ENCODE measurements at places on chromosomes 11 and 22. TPM values are rescaled to one million over a fixed set of nuclear protein-coding genes. Genes with fewer than 3 reads are reported as not detected.

DNA sequence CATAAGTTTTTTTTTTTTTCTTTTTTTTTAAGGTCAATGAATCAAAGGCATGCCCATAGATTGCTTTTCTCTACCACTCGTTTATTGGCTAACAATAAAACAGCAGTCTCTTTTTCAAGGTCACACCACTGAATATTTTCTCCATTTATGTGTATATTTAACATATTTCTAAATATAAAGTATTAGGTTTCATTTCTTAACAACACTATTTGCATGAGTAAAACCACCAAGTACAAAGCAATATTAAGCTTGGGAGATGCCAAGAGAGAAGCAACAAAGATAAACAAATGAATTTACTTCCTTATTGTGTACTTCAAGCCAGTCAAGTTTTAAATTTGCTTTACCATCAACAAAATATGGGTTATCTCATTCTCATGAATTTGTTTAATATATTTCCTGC, 708.9 kb upstream of the CCDC179 start:
- DNase-seq: no peak
- H3K4me3 ChIP-seq: no peak overlapping the region
- peaks cover 10% of the 10 kb centered on the region for H3K4me1 ChIP-seq
- no peak overlapping the region for H3K27ac ChIP-seq
- no peaks in the 10 kb centered on the region for H3K27me3 ChIP-seq

DNA sequence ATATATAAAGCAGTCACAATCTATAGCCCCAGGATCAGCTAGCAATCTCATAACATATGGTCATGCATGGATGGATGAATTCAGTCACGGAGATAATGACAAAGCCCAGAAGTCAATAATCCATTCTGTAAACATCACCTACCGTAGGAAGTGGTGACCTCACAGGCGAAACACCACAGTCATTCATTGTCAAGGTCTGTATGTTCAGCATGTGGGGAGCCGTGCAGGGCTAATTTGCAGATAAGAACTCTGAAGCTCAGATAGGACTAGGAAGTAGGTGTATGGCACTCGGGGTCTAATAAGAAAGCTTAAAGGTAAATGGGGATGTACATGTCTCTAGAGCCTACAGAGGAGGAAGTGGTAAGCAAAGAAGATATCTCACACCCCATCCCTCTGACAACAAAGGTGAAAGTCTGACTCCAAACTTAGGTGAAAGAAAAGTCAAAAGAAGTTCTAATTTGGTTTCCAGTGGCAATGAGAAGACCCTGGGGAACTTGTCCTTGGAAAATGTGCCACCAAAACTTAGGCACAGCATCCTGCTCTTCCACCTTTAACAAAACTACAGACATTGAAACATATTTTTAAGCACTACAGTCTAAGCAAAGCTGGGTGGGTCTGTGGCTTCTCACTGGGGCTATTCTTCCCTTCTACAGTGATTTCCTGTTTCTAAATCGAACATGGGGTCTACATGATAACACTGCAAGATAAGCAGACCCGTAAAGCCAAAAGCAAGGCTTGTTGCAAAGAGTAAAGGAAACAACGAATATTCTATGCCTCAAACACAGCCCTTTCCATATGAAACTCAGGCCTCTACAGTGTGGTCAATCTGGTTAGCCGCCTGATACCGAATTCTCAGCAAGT, 5.2 kb downstream of the CRTAM start:
- H3K4me3 ChIP-seq: no peak overlapping the region
- H3K27me3 ChIP-seq: no peaks in the 10 kb centered on the region
- H3K4me1 ChIP-seq: no peaks in the 10 kb centered on the region
- H3K36me3 ChIP-seq: no peaks in the 10 kb centered on the region

- H3K36me3 ChIP-seq: no peaks in the 10 kb centered on the region
- no peaks in the 10 kb centered on the region for H3K27me3 ChIP-seq
- DNase-seq: peak; percentile 34
- peaks cover 20% of the 10 kb centered on the region for H3K4me1 ChIP-seq
- H3K27ac ChIP-seq: no peak overlapping the region
- H3K4me3 ChIP-seq: no peak overlapping the region
These were observed 163.3 kb upstream of the RASSF10 start for GRCh38 chr11:12845739-12846358.

- no peaks in the 10 kb centered on the region for H3K4me1 ChIP-seq
- DNase-seq: no peak
- no peak overlapping the region for H3K4me3 ChIP-seq
- H3K36me3 ChIP-seq: no peaks in the 10 kb centered on the region
- no peak overlapping the region for H3K27ac ChIP-seq
- no peaks in the 10 kb centered on the region for H3K27me3 ChIP-seq
These were observed 47.1 kb upstream of the CSNK2A3 start for GRCh38 chr11:11400121-11400520.

DNA sequence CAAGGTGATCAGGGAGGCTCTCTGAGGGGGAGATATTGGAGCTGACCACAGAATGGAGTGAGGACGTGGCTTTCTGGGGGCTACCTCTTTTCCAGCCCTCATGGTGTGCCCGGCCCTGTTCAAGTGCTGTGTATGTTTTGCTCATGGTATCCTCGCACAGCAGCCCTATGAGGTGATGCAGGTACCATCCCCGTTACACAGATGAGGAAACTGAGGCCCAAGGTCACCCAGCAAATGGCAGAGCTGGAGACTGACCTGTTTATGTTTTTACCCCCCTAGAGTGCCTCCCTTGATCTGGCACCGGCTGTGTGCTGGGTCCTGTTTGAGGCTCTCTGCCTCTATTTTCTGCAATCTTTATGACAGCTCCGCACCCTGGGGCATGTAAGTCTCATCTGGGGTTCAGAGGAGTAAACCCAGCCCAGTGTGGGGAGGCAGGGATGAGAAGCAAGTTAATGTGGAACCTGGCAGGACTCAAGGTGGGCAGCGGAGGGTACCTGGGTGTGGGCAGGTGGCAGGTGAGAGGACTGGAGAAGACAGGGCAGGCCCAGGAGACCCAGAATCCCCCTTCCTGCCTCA, 20.8 kb downstream of the SGSM1 start:
- no peaks in the 10 kb centered on the region for H3K27me3 ChIP-seq
- H3K36me3 ChIP-seq: no peaks in the 10 kb centered on the region
- H3K27ac ChIP-seq: no peak overlapping the region
- H3K4me3 ChIP-seq: no peak overlapping the region
- H3K4me1 ChIP-seq: no peaks in the 10 kb centered on the region
- DNase-seq: no peak

GRCh38 chr11:21110415-21110814, 441.0 kb downstream of the NELL1 start:
- no peak for DNase-seq
- no peaks in the 10 kb centered on the region for H3K36me3 ChIP-seq
- H3K4me3 ChIP-seq: no peak overlapping the region

DNA sequence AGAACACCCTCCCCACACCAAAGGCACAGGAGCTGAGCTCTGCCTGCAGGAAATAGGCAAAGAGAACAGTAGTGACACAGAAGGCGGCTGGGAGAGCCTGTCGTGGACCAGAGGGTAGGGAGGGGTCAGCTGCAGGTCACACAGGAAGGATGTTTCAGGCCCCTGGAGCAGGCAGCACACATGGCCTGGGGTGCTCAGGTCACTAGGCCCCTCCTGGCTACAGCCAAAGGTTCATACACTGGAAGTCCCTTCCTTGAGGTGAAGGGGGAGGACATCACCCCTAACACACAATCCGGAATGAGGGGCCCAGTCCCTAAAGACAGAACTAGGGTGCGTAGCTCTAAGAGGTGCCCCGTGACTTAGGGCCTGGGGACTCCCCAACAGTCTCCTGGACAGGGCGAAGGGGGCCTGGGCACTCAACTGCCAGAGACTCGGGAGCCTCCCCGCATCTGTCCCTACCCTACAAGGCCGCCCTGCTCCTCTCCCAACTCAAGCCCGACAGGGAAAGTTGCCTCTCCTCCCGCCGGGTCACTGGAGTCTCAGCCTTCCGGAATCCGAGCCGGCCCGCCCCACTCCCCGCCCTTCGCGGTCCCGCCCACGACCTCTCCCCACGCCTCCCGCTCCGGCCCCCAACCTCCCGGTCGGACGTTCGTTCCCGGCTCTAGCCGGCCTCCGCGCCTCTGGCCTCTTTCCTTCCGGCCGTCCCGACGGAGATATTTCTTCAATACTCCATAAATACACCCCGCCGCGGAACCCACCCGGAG, at the start of gene CYB5R2:
CYB5R2 (minus strand) TSS at position 541 of the 764 bp plus-strand sequence. CDS start 675 bp downstream, outside the sequence.
- H3K4me1 ChIP-seq: peaks cover 30% of the 10 kb centered on the region
- H3K4me3 ChIP-seq: no peak within 1 kb of the TSS
- no peaks in the 10 kb centered on the region for H3K36me3 ChIP-seq
- H3K27me3 ChIP-seq: no peaks in the 10 kb centered on the region

GRCh38 chr11:35165423-35166368, 26.7 kb downstream of the CD44 start:
- peak; percentile 71 for DNase-seq
- H3K4me3 ChIP-seq: peak overlapping the region; percentile 42
- no peaks in the 10 kb centered on the region for H3K27me3 ChIP-seq
- peak overlapping the region; percentile 97 for H3K27ac ChIP-seq
- peaks cover 39% of the 10 kb centered on the region for H3K36me3 ChIP-seq
- H3K4me1 ChIP-seq: peaks cover 64% of the 10 kb centered on the region

DNA sequence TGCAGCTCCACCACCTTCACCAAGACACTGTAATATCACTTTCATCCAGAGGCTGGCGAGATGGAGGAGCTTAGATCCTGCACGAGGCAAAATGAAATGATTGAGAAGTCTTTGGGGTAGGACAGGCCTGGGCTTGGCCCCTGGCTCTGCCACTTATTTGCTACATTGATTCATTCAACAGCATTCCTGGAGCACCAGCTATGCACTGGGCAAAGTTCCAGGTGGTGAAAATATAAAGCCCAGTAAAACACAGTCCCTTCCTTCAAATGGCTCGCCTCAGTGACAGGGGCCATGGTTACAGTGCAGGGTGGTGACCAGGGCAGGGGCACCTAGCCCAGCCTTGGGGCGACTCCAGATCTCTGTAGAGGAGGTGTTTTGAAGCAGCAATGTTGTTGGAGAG, 19.7 kb downstream of the ALX4 start:
- no peaks in the 10 kb centered on the region for H3K27me3 ChIP-seq
- DNase-seq: no peak
- H3K36me3 ChIP-seq: no peaks in the 10 kb centered on the region
- no peak overlapping the region for H3K27ac ChIP-seq

GRCh38 chr11:61035526-61035835, 64.0 kb downstream of the CD6 start:
- no peak for DNase-seq
- H3K4me3 ChIP-seq: no peak overlapping the region
- peaks cover 8% of the 10 kb centered on the region for H3K4me1 ChIP-seq

GRCh38 chr11:3685923-3686322, 14.7 kb upstream of the CHRNA10 start:
- H3K36me3 ChIP-seq: peaks cover 64% of the 10 kb centered on the region
- H3K27me3 ChIP-seq: no peaks in the 10 kb centered on the region
- H3K4me3 ChIP-seq: no peak overlapping the region
- H3K4me1 ChIP-seq: no peaks in the 10 kb centered on the region

DNA sequence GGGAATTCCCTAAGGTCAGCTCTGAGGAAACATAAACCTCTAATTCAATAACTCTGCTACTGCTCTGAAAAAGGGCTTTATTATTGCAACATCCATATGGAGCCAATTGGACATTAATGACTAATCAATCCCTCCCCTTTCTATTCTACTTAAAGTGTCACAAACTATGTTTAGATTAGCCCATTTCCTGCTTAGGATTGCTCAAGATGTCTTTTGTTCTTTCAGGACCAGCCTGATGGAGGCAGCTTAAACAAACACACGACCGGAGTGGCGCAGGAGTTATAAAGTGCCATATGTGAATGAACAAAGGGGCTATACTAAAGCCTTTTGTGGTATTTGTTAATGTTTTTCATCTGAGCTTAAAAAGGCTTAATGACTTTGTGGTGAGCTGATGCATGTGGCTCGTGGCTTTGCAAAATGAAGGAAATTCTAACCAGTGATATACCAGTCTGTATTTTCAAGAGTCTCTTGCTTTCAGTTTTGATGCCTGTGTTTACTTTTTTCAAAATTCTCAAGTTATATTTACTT, 354.4 kb downstream of the SOX6 start:
- no peak overlapping the region for H3K27ac ChIP-seq
- no peaks in the 10 kb centered on the region for H3K36me3 ChIP-seq
- no peak overlapping the region for H3K4me3 ChIP-seq
- DNase-seq: peak; percentile 30
- no peaks in the 10 kb centered on the region for H3K4me1 ChIP-seq

GRCh38 chr22:49954354-49954753, 6.2 kb upstream of the PIM3 start:
- H3K27ac ChIP-seq: no peak overlapping the region
- H3K27me3 ChIP-seq: no peaks in the 10 kb centered on the region
- peaks cover 37% of the 10 kb centered on the region for H3K4me1 ChIP-seq
- H3K36me3 ChIP-seq: no peaks in the 10 kb centered on the region

- H3K27ac ChIP-seq: no peak overlapping the region
- peaks cover 46% of the 10 kb centered on the region for H3K27me3 ChIP-seq
- H3K36me3 ChIP-seq: no peaks in the 10 kb centered on the region
- no peaks in the 10 kb centered on the region for H3K4me1 ChIP-seq
- no peak for DNase-seq
These were observed 135.9 kb downstream of the NTM start for GRCh38 chr11:131506348-131506747.

DNA sequence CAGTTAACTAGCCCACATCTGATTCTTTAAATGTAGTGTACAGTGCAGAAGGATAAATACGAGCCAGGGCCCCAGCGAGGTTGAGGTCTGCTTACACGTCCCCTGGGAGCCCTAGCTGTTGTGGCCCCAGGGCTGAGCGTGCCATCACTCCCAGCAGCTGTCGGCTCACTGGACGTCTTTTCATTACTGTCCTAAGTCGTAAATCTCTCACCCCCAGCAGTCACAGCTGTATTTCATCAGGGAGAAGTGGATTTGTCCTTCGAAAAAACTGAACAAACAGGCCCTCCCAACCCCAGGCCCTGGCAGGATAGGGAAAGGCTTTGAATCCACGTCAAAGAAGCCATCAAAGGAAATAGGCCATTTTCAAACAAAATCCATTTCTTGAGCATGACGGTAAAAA, 110.4 kb upstream of the CSNK2A3 start:
- no peaks in the 10 kb centered on the region for H3K27me3 ChIP-seq
- H3K4me1 ChIP-seq: no peaks in the 10 kb centered on the region
- H3K27ac ChIP-seq: no peak overlapping the region

GRCh38 chr22:23269441-23270211, 89.3 kb downstream of the BCR start:
- no peak overlapping the region for H3K27ac ChIP-seq
- H3K36me3 ChIP-seq: no peaks in the 10 kb centered on the region
- DNase-seq: no peak
- no peaks in the 10 kb centered on the region for H3K4me1 ChIP-seq

Gene OR8H3
- total RNA-seq: not detected

Gene ISX
- total RNA-seq: not detected

Gene SLC17A6
- total RNA-seq: not detected

Gene C11orf86
- not detected for total RNA-seq

Gene SCGB1D2
- not detected for total RNA-seq

Gene OR52I1
- total RNA-seq: not detected

Gene SULT4A1
- total RNA-seq: not detected

Gene KIF18A
- total RNA-seq: 11.6 TPM

Gene SCUBE1
- total RNA-seq: not detected

Gene IGLL1
- total RNA-seq: not detected

Gene OR8J1
- total RNA-seq: not detected

Gene DEPDC7
- total RNA-seq: not detected

Measured in PC-3 (cell line).